ENCODE measurements at places on chromosomes 4 and X.

GRCh38 chrX:72274526-72274925, 2.5 kb downstream of the RPS4X start:
- DNase-seq, result no peak

DNA sequence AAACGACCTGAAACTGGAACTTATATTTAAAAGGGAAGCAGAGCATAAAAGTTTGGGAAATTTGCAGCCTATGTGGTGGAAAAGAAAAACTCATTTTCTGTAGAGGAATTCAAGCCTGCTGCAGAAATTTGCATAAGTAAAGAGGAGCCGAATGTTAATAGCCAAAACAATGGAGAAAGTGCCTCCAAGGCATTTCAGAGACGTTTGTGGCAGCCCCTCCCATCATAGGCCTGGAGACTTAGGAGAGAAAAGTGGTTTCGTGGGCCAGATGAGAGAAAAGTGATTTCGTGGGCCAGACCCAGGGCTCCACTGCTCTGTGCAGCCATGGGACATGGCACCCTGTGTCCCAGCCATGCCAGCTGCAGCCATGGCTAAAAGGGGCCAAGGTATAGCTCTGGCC, 361.9 kb downstream of the PCDH19 start:
- DNase-seq, result no peak

DNA sequence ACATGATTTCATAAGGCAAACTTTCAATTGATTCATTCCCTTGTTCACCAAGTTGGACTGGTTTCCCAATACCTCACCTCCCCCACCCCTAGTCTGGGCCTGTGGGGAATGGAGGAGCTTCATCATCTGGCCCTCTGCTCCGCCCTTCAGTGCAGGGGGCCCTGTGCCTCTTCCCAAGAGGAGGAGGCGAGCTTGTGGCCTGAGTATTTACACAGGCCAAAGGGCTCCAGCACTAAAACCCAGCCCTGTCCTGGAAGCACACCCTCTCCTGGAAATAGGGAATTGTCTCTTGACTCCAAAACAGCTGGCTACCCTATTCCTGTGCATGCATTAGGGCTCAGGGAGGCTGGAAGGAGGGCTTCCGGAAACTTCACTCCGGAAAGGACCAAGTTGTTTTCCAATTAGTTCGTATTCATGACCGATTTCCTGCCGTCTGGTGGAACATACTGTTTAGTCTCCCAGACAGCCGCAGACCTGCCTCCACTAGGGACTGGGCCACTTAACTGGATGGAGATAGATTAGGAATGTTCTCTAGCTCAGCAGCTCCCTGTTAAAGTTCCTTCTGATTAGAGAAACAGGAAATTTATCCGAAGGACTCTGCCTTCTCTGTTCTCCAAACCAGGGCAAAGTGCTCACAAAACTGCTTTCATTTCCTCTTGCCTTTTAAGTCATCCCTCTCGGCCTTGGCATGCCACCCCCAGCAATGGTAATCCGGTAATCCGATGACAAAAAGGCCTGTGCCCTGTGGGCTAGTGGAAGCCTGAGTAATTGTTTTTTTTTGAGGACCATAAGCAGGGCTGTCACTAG, 5.8 kb downstream of the SRPX2 start:
- no peak for DNase-seq

DNA sequence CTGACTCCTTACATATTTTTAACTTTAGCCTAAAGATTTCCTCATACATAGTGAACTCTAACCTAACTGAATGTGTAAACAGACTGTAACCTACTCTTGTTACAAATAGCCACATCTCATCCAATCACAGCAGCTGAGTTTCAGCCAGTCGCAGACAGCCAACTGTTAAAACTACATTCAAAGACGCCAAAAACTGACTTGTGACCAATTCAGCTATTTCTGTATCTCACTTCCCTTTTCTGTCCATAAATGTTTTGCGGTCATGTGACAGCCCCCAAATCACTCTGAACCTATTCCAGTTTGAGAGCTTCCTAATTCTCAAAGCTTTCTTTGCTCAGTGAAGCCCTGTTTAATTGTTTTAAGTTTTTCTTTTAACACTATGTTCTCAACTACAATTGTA, 2731.9 kb downstream of the ARAP2 start:
- no peak for DNase-seq

DNA sequence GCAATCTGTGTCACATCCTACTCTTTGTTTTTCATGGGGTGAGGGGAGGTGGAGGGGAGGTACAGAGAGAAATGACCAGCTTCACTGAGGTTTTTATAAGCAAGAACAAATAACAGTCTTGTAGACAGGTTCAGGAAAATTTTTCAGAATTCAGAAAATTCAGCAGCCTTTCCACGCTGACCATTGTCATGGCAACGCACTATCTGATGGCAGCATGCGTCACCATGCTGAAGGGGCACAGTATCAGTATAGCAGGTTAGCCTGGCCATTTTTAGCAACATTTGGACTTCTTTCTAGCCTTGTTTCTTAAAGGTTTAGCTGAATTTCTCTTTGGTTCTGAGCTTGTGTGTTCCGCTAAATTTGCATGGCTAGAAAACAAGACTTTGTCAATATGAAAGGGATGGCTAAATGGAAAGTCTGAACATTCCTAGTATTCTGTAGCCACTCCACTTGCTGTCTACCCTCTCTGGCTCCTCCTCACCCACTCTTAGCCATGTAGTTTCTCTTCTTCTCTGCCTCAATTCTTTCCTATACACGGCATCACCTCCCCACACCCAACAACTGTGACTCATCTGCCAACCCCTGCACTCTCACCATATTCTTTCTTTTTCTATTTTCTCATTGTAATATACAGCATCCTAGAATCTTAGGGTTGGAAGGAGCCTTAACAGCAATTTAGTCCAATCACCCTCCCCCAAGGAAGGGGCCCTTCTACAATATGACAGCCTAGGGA, 42.7 kb upstream of the CITED1 start:
- DNase-seq, result no peak

GRCh38 chr4:7922466-7922865, 17.2 kb downstream of the AFAP1 start:
- no peak for DNase-seq

DNA sequence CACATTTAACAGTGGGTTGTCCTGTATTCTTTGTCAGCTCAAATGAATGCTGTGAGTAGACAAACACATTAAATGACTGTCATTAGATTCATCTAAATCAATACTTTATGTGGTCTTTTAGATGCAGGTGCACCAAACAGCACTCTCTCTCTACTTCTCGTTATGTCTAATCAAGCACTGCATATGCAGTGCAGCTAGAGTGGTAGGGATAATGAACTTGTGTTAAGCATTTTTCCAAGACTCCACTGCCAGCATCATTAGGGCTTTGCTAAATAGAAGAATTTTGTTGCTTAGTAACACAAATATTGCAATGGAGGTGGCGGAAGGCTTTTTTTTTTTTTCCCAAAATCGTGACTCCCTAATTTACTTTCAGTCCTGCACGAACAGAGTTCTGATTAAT, 447.0 kb upstream of the GALNT7 start:
- DNase-seq, result no peak

- DNase-seq, result no peak
Observed at GRCh38 chr4:1339489-1339888, 7.5 kb upstream of the UVSSA start.

DNA sequence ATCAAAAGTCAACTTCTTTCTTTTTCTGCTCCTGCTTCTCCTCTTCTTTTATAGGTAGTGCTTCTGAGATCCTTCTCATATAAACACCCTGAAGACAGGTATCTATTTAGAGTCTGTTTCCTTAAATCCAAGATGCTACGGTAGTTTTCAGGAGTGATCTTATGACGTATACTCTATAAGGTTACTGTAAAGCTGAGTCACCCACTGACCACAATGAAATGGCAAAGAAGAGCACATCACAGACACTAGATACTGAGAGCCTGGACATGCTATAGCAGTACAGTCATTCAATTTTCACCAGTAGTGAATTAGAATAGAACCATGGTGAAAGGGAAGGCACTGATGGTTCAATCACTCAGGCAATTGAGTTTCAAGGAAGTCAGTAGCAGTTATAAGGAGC, 412.5 kb downstream of the ADAM29 start:
- no peak for DNase-seq

DNA sequence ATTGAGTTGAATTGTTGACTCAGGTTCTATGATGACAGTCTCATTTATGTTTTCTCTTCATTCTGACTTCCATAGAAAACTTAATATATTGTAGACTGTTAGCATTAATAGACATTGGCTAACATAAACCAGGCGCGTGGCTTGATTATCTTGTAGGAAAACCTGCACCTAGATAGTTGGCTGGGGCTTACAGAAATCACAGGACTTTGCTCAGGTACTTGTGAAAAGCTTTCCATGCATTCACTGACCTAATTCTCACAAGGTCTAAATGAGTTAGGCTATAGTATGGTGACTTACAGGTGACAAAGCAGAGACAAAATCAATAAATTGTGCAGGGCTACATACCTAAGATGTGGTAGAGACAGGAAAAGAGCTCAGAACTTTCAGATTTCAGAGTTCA, 212.8 kb downstream of the GPAT3 start:
- DNase-seq, result no peak

GRCh38 chr4:82791179-82791578, 7.4 kb downstream of the SCD5 start:
- DNase-seq, result no peak

GRCh38 chr4:180642732-180643131, 1600.5 kb upstream of the TENM3 start:
- no peak for DNase-seq

DNA sequence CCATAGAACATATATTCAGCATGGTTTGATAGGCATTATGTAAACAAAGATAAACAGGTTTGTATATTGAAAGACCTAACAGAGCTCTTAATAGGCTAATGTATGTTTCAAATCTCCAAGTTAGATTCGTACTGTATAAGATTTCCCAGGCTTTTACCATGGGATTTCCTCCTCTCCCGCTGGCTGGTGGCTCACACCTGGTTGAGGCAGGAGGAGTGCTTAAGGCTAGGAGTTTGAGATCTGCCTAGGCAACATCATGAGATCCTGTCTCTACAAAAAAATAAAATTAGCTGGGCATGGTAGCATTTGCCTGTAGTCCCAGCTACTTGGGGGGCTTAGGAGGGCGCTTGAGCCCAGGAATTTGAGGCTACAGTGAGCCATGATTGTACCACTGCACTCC, 5.4 kb downstream of the CPE start:
- DNase-seq, result no peak

- DNase-seq, result no peak
Observed at GRCh38 chrX:42135583-42136228, 212.4 kb upstream of the CASK start.

- no peak for DNase-seq
Observed at GRCh38 chr4:6999172-7000086, 43.7 kb upstream of the TADA2B start.

DNA sequence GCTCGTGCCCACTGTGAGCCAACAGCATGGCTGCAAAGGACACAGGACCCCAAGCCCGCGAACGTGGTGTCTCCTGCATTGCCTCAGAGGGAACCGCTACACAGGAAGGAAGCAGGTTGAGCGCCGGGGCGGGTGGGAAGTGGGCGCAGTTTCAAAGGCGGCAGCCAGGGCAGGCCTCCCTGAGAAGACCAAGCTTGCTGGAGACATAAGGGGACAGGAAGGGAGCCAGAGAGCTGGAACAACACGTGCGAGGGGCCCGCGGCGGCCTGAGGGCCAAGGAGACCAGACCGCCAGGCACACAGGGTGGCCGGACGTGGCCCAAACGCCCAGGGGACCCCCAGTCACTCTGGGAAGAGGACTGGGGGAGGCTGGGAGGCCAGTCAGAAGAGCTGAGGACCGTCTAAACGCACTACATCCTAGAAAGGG, 32.0 kb downstream of the CTBP1 start:
- no peak for DNase-seq

DNA sequence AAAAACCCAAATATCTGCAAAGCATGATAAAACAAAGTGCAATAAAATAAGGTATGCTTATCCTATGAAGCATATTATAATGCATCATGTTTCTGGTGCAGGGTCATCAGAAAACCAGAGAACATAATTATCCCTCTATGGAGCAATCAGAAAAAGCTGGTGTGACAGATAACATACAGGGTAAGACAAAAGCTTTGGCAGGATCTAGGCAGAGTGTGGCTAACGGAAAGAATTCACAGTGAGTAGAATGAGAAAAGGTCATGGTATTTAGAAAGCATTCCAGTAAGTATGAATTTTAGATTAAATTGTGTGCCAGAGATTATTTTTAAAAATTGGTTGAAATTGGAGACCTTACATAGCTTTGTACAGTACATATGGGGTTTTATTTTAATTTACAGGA, 29.0 kb upstream of the UGT2B4 start:
- no peak for DNase-seq

- DNase-seq, result no peak
Observed at GRCh38 chr4:70958681-70959080, 34.8 kb upstream of the DCK start.

- DNase-seq, result no peak
Observed at GRCh38 chrX:43450355-43450754, 205.7 kb upstream of the MAOA start.

GRCh38 chr4:42416017-42416416, 18.7 kb downstream of the SHISA3 start:
- DNase-seq, result no peak

- DNase-seq, result no peak
Observed at GRCh38 chr4:37781131-37781455, 45.4 kb upstream of the PGM2 start.

DNA sequence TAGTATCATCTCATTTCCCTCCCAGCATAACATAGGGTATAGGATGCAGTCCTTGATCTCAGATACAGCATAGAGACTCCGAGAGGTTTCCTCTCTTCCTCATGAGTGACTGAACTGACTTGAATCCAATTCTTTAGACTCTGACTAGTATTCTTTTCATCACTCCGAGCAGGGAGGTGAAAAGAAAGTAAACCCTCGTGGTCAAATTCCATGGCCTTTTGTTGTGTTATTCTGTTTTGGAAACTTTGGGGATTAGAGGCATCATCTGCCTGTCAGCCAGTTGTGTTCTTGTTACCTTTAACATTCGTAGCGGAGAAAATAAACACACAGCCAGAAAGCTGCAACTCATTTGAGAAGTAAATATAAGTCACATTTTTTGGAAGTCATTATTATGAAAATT, 206.6 kb downstream of the ARHGAP10 start:
- no peak for DNase-seq
